ENCODE measurements at places on chromosomes 4 and X. TPM values are rescaled to one million over a fixed set of nuclear protein-coding genes. Genes with fewer than 3 reads are reported as not detected.

The RASSF6 gene
- 0.04 TPM for total RNA-seq

- no peak for DNase-seq
Observed at GRCh38 chr4:1472911-1473518, 66.8 kb upstream of the NKX1-1 start.

DNA sequence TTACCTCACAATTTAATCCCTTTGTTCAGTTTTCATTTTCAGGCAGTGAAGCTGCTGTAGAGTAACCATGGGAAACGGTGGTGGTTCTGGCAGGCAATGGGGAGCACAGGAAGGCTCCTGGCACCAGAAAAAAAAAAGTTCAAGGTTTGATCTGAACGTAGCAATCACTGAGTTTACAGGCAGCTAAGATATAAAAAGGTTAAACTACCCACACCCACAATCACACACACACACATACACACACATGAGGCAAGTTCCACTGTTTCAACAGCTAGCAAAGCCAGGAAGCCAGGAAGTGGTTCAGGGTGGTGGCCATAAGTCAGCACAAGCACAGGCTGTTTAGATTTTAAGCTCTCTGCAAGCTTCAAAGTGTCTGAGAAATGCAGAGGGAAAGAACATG is at the start of gene SULT1B1:
Gene SULT1B1 (minus strand): TSS at position 166 of the 400 bp plus-strand sequence. CDS start 5,403 bp downstream, outside the sequence.
- DNase-seq = peak; percentile 37

- DNase-seq = no peak
Observed at GRCh38 chr4:10722957-10723356, 38.4 kb upstream of the CLNK start.

GRCh38 chr4:64306255-64306565 is 103.0 kb downstream of the TECRL start:
- DNase-seq = no peak

DNA sequence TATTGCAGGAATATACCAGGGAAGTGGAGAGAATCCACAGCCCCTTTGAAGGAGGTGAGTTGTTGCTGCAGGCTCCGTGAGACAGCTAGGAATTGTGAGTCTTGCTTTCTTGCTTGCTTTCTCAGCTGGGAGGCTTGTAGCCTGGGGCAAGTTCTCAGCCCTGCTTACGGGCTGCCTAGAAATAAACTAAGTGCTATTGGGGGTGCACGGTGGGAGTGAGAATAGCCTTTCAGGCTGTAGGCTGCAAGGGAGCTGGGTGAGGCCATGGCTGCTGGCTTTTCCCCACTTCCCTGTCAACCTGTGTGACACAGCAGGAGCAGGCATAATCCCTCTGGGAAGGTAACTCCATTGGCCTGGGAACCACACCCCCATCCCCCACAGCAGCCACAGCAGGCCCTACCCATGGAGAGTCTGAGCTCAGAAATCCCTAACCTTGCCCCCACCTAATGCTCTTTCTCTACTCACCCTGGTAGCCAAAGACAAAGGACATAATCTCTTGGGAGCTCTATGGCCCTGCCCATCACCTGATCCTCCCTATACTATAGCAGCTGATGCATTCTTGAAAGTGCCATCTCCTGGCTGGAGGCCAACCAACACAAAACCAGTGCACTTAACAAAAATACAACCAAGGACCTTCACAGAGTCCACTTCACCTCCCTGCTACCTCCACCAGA is 113.0 kb downstream of the MMRN1 start:
- DNase-seq = no peak

GRCh38 chr4:163166041-163166579 is 580 bp downstream of the NAF1 start:
- peak; percentile 63 for DNase-seq

DNA sequence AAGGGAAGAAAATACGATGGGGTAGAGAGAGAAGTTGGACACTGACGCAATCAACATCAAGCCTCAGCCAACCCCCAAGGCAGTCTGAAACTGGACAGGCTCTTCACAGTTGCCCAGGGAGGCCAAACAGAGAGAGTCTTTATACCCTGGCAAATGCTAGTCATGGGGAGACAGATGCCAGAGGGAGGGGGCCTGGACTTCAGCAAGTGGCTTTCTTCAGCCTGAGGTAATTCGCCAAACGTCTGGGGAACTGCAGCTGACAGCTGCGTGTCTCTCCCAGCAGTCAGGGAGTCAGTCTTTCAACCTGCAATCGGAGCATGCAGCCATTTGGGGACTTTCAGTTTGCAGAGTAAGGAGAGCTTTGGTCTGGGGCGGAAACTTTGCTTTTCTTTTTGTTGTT is 521.6 kb downstream of the TRIML1 start:
- peak; percentile 68 for DNase-seq

DNA sequence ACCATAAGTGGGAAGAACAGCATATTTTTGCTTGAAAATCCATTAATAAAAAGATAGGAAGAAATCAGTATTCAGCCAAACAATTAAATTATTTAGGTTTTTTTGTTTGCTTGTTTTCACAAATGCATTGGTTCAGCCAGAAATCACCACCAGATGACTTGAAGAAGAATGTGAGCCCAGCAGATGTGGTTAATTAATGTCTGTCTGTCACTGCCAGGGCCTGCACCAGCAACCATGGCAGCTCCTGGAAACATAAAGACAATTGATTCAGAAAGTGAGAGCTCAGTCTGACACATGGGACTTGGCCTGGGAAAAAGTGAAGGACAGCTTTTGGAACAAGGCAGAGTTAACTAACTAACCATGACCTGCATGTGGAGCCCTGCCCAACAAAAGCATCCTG is 74.0 kb downstream of the MAOB start:
- peak; percentile 18 for DNase-seq

DNA sequence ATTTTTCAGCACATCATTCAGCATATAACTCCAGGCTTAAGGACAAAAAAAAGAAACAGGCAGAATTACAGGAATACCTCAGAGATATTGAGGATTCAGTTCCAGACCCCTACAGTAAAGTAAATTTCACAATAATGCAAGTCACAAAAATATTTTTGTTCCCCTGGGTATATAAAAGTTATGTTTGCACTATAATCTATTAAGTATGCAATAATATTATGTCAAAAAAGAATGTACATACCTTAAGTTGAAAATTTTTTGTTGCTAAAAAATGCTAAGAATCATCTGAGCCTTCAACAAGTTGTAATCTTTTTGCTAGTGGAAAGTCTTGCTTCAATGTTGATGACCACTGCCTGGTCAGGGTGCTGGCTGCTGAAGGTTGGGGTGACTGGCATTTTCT is 2532.5 kb downstream of the ARAP2 start:
- DNase-seq = no peak

The PPP1R3F gene
- 5.5 TPM for total RNA-seq

The TMSB15A gene
- total RNA-seq = 16.0 TPM

The SMR3B gene
- total RNA-seq = not detected

The SOWAHB gene
- total RNA-seq = 0.13 TPM

The PNMA5 gene
- not detected for total RNA-seq

GRCh38 chr4:121688701-121689100 is 8.1 kb downstream of the ANXA5 start:
- DNase-seq = no peak

DNA sequence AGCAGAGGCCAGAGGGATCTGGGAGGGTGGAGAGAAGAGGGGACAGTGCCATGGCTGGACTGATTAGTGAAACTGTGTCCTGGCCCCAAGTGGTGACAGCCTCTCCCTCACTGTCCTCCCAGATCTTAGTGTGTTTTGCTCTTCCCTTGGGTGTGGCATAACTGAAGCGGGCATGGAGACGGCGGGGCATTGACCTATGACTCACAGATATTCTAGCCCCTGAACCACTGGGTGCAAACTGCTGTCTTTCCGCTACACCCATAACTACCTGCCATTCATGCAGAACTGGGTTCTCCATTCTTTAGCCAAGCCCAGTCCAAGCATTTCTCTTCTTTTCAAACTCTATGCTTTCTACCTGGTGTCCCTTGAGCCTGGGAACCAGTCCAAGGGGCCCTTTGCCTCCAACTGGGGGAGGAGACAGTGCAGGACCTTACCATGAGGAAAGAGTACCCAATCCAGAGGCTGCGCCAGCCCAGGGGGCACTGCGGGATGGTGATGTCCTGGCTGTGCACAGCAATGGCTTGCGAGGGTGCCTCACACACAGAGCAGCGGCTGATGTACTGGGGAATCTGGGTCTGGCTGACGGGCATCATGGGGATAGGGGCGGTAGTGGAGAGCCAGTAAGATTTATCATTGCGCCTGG is 67.6 kb downstream of the ATG4A start:
- DNase-seq = no peak

GRCh38 chr4:142104041-142104440 is 467.7 kb downstream of the IL15 start:
- DNase-seq = no peak

DNA sequence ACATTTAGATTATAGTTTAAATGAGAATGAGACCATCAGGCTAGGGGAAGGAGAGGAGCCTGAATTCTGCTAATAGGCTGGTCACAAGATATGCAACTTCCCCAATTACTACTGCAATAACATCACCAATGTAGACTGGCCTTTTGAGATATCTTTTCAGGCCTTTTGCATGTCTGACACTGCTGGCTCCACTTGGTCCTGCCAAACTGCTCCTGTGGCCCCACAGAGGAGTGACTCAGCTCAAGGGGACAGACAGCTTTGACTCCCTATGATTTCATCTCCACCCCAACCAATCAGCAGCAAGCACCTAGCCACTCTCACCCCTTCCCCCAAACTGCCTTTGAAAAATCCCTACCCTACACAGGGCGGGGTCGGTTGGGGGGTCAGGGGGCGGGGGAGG is 22.8 kb downstream of the GPRIN3 start:
- no peak for DNase-seq
